Esophagus mucosa (tissue), 1 donor: ENCODE measurements at places on chromosomes 7 and 10. TPM values are rescaled to one million over a fixed set of nuclear protein-coding genes. Genes with fewer than 3 reads are reported as not detected.

GRCh38 chr7:68929781-68930261, 668.5 kb upstream of the AUTS2 start:
- no peak for ATAC-seq

The ADD3 gene
- 40.3 TPM for total RNA-seq

The TRIM50 gene
- total RNA-seq, result not detected

GRCh38 chr7:22666732-22667131, 60.3 kb upstream of the IL6 start:
- ATAC-seq, result no peak
